ENCODE measurements at places on chromosomes 1 and 21.

DNA sequence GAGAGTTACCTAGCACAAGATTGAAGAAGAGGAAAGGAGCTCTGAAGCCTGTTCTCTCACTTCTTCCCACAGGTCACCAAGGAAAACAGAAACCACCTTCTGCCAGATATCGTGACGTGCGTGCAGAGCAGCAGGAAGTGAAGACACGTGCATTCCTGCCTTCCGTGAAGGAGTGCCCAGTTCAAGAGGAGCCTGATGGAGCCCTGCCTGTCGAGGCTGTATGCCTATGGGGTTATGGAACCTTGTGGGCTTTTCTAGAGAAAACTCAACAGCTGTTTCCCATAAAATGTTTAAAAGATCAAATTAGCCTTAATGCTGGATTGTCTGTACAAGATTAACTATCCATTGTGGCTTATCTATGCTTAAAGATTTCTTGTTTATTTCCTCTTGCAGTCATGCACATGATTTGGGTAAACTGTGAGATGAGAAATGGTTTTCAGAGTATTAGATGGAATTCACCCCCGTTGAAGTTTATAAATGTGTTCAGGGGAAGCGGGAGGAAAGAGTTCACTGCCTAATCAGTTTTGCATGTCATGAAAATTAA, 27.8 kb downstream of the NTPCR start:
- peaks cover 4% of the 10 kb centered on the region for H3K4me1 ChIP-seq
- no peak overlapping the region for H3K4me3 ChIP-seq
- DNase-seq, result no peak

GRCh38 chr21:42775123-42775522, 104.2 kb downstream of the WDR4 start:
- H3K4me1 ChIP-seq, result no peaks in the 10 kb centered on the region
- no peak overlapping the region for H3K4me3 ChIP-seq
- no peak for DNase-seq
- no peak overlapping the region for H3K27ac ChIP-seq

- peak within 1 kb of the TSS; percentile 93 for H3K4me3 ChIP-seq
- H3K4me1 ChIP-seq, result peaks cover 27% of the 10 kb centered on the region
- DNase-seq, result peak; percentile 79
- H3K27ac ChIP-seq, result peak within 1 kb of the TSS; percentile 93
Observed at GRCh38 chr1:31412732-31413404, at the start of gene SERINC2. TSS of gene SERINC2 (plus strand) at chr1:31413213. CDS start at chr1:31413266, 53 bp downstream.

GRCh38 chr1:57603696-57604095, 179.8 kb upstream of the DAB1 start:
- no peaks in the 10 kb centered on the region for H3K27me3 ChIP-seq
- DNase-seq, result no peak
- H3K27ac ChIP-seq, result no peak overlapping the region
- H3K36me3 ChIP-seq, result no peaks in the 10 kb centered on the region
- H3K4me1 ChIP-seq, result no peaks in the 10 kb centered on the region
- H3K4me3 ChIP-seq, result no peak overlapping the region

GRCh38 chr1:31712068-31712467, 8.3 kb upstream of the COL16A1 start:
- peaks cover 42% of the 10 kb centered on the region for H3K4me1 ChIP-seq
- no peak for DNase-seq
- no peaks in the 10 kb centered on the region for H3K36me3 ChIP-seq
- H3K27me3 ChIP-seq, result peaks cover 9% of the 10 kb centered on the region
- peak overlapping the region; percentile 99 for H3K27ac ChIP-seq

- no peaks in the 10 kb centered on the region for H3K27me3 ChIP-seq
- H3K4me3 ChIP-seq, result no peak overlapping the region
- H3K36me3 ChIP-seq, result no peaks in the 10 kb centered on the region
- no peaks in the 10 kb centered on the region for H3K4me1 ChIP-seq
- no peak for DNase-seq
Observed at GRCh38 chr21:16250273-16250672, 520.5 kb downstream of the USP25 start.
